ENCODE measurements at places on chromosomes 11 and 22.

GRCh38 chr11:8813658-8814057 lies 97.3 kb upstream of the AKIP1 start:
- DNase-seq: peak; percentile 71

DNA sequence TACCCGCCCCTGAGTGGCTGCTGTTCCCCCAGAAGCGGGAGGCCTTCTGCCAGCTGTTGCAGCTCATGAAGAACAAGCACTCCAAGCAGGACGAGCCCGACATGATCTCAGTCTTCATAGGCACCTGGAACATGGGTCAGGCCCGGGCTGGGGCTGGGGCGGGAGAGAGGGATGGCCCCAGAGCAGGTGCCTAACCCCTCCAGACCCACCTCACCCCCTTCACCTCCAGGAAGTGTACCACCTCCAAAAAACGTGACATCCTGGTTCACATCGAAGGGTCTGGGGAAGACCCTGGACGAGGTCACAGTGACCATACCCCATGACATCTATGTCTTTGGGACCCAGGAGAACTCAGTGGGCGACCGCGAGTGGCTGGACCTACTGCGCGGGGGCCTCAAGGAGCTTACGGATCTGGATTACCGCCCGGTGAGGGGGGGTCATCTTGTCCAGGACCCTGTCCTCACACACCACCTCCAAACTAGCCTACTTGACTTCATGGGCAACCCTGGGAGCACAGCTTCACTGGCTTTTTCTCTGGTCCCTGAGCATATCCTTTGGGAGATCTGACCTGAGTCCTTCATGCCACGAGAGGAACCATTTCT lies 6.3 kb downstream of the INPPL1 start:
- no peak for DNase-seq

DNA sequence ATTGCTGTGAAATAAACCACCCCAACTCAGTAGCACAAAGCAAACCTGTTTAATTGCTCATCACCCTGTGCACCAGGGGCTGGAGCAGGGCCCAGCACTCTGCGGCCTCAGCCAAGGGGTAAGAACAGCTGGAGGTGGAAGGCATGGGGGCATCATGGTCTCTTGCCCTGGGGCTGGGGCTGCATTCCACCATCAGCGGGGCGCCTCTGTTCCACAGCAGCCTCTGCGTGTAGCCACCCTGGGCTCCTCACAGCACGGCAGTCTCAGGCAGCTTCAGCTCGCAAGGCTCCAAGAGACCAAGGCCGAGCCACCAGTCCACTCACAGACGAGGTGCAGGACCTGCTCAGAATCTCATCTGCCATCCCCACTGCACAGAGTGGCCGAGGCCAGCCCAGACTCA lies 630.7 kb downstream of the TBC1D22A start:
- DNase-seq: no peak

GRCh38 chr22:42307806-42308563 lies 37.5 kb upstream of the TCF20 start:
- no peak for DNase-seq

DNA sequence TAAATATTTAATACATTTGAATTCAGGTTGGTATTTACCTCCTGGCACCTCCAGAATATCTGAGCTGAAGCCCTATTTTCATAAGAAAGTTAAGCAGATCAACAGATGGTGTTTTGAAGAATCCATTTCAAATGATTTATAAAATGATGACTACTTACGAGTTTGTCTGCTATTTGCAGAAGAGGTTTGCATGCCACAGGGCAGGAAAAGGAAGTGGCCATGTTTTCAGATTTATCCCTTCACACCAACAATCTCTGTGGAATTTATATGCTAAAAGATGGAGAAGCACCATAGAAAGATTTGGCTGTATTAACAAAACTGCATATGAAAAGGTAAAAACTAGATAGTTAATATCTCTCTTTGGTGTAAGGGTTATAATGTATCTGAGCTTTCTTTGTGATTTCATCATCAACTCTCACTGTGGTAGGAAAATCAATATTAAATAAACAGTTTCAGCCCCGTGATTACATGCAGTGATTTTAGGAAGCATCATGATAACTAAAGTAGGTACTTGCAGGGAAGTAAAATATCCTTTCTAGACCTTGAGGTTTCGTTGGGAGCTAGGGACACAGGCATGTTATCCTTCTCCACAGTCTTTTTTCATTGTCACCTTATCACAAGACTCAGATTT lies 2.6 kb downstream of the BMAL1 start:
- DNase-seq: no peak

DNA sequence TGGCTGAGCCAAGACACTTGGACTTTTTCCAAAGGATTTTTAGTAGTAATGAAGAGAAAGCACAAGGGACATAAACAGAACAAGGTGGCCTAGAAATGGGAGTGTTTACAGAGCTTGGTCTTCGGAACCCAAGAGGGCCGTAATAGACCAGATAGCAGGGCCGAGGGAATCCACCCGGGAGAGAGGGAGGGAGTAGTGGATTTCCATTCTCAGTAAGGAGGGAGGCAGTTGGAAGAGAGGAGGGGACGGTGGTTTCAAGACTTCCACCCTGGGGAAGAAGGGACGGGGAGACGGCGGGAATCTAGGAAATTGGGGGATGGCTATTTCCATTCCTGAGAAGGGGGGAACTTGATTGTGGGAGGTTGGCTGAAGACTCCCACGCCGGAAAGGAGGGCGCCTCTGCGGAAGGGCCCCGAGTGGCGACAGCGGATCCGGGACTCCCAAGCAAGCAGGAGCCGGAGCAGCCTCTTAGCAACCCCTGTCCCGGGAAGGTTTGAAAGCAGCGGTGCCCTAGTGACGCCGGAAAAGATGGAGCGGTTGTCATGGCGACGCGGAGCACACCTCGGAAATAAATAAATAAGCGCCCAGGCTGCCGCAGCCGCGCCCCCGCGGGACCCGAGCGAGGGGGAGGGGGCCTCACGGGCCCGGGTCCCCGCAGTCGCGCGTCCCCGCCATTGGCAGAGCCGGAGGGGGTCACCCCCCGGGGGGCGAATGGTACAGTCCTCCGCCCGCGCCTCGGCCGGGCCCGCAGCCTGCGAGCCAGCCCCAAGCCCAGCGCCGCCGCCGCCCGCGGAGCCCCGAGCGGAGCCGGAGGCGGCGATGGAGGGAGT lies 31.6 kb downstream of the EIF3F start:
- no peak for DNase-seq

DNA sequence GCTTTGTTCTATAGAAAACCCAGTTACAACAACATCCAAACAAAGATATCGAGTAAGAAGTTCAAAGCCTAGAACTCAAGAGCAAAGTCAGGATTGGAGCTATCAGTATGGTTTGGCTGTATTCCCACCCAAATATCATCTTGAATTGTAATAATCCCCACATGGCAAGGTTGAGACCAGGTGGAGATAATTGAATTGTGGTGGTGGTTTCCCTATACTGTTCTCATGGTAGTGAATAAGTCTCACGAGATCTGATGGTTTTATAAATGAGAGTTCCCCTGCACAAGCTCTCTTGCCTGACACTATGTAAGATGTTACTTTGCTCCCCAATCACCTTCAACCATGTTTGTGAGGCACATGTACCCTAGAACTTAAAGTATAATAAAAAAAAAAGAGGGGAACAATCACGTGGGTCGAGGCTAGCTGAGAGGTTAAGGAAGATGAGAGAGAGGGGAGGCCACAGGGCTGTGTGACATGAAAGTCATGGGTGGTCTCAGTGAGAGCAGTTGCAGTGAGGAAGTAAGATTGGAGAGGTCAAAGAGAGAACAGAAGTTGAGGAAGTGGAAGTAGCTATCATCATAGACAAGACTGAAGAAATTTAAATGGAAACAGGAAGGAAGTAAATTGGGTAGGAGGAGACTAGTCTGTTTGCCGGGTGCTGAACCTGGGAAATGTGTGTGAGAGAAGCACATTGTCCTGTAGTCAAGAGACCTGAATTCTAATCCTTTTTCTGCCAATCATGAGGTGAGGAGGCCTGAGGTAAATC lies 80.1 kb upstream of the CD44 start:
- DNase-seq: no peak

Measured in NCI-H226 (cell line).